ENCODE measurements at places on chromosomes 1 and 21.

GRCh38 chr1:152759453-152760173, 1.8 kb downstream of the KPRP start:
- no peak for DNase-seq

GRCh38 chr1:11473491-11474034, 5.4 kb upstream of the DISP3 start:
- DNase-seq: no peak

DNA sequence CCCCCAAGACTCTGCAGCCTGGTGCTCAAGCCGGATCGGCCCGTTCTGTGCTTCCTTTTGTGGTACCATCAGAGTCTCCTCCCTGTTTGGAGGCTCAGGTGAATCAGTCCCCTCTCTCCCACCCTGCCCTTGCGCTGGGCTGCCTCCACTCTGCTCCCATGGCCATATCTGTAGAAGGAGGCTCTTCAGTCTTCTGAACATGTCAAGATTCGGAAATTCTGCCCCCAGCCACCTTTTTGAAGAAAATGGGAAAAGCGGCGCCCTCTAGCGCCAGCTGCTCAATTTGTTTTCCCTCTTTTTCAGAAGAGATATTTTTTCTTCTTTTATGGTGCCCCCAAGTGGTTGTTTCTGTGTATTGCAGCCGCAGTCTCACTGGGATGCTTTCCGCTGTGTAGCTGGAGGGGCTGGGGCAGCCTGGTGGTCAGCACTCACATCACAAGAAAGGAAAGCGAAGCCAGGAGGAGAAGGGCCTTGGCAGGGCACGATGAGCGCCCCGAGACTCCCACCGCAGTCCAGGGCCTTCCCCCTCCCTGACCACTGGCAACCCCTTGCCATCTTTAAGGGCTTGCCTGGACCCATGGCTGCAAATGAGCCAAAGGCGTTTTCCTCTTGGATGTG, 58.4 kb upstream of the CACNA1E start:
- peak; percentile 75 for DNase-seq

DNA sequence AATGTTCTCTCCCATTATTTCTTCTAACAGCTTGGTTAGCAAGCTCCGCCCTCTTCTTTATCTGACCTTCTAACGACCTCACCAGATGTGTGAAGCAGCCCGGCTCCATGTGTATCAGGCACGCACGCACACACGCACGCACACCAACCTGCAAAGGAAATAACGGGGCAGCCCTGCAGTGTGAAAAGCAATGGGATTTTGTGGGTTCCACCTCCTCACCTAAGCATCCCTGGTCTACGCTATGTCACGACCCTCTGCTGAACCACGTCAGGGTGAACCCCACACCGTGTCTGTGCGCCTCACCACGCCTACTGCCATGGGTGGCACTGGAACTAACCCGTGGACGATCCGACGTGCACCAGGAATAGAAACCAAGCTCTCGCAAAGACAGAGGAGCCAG, 10.4 kb downstream of the SSU72 start:
- DNase-seq: no peak

- no peak for DNase-seq
Measured at GRCh38 chr1:108719656-108720435, 7.1 kb downstream of the FNDC7 start.

- DNase-seq: no peak
Measured at GRCh38 chr1:214603819-214604252, 841 bp downstream of the CENPF start.

- DNase-seq: no peak
Measured at GRCh38 chr1:48627486-48627885, 149.2 kb downstream of the BEND5 start.

- no peak for DNase-seq
Measured at GRCh38 chr1:83849191-83850061, 149.5 kb downstream of the TTLL7 start.

GRCh38 chr1:178037510-178038253, 56.2 kb upstream of the RASAL2 start:
- DNase-seq: no peak

DNA sequence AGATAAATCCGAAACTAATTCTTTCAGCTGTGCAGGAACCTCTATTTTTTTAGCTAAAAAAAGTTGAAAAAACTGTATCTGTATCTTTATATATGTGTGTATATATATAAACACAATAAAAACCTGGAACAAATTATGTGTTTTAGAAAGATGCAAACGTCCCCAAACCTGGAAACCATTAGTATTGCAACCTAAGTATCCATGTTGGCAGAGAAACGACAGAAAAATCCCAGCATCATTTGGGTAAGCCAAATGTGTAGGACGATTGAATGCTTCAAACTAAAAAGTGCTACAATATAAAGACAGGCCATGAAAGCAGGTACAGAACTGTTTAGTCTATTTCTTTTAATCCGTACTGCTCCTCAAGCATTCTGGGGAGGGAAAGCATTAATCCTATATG, 87.9 kb downstream of the AHCTF1 start:
- DNase-seq: no peak

DNA sequence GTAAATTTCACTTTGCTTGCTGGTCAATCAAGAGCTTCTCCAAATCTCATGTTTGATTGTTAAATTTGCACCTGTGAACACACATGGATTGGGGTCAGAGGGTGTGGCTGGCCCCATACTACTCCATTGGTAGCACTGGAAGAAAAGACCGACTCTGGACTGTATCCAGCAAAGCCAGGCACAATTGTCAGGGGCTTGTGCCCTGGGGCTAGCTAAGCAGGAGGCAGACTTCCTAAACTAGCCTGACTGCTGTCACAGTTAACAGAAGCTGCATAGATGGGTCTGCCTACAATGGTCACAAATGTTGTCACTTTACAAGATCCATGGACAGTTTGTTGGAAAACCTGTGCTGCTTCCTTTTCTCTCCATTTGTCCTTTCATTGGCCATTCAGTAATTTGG, 421.0 kb downstream of the DSCAM start:
- no peak for DNase-seq

DNA sequence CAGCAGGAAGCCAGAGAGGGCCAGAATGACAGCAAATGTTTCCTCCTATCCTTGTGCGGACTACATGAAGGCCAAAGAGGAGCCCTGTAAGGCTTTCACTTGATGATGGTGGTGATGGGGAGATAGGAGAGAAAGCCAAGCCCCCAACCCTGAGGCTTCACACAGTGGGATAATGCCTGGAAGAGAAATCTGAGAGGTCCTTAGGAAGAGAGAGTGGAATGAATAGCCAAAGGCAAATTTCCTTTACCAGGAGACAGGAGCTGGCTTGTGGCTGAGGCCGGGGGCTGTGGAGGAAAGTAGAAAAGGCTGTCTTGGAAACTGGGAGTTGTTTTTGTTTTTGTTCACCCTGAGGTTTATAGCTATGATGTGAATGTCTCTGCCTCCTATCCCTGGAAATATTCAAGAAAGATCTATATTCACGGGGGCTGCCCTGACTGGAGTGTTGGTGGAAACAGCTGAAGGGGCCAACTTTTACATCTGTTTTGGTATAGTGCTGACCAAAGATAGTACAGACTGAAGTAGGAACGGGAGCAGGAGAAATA, 13.0 kb upstream of the RNF19B start:
- DNase-seq: no peak

GRCh38 chr1:221704306-221704705, 37.6 kb downstream of the DUSP10 start:
- no peak for DNase-seq

- DNase-seq: no peak
Measured at GRCh38 chr1:116332451-116332850, 40.6 kb upstream of the ATP1A1 start.

DNA sequence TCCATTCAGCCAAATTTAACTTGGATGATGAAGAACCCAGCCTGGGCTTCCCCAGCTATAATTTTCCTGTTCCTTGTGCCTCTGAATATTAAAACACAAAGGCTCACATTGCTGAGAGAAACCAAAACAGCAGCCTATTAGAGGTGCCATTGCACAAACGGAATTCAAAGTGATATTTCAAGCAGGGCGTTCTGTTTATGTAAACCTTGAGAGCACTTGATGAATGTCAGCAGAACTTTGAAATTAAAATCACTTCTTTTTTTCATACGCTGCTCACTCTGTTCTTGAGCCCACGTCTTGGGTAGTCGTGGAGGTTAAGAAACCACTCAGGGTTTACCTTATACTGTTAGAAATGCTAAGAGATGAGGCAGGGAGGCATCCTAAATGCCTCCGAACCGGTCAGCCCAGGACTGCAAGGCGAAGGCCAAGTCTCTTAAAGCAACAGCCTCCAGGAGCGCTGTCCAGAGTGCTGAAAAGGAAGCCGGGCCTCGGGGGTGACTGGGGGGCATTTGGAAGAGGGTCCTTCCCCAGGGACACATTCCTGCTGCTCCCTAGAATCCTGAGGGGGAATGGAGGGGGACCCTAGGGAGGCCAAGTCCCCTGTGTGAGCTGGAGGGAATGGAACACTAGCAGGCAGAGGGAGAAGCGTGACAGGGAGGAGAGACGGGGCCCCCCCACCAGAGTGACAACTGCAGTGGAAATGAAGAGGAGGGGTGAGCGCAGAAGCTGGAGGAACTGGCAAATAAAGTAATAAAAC, 154.8 kb upstream of the VAMP3 start:
- no peak for DNase-seq

DNA sequence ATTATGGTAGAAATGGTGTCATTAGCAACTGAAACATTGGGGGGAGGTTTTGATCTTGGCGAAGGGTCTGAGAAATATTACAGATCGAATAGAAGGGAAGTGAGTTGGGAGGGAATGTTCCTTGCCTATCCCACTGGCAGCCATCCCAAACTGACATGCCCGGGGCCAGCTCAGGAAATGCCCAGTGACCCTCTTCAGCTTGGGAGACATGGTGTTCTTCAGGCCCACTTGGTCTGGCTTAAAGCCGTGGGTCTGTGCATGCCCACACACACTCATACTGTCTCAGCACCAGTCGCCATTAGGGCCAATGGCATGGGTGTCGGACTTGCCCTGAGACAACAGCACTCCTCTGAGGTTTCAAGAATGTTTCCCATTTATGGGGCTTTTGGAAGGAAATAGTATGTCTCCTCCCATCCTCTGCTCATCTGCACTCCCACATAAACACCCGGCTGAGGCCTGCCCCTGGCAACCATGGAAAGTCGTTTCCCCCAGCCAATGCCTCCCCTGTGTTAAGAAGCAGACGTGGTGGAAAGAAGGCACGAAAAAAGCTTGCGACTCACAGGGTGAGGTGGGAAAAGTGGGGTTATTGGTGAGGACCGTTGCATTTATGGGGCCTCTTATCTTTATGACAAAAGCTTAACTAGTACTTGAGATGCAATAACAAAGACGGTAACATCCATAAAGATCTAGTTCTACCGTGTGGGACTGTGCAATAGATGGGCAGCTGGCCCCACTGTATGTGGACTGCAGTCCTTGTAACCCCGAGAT, 2.0 kb downstream of the RNF186 start:
- no peak for DNase-seq

DNA sequence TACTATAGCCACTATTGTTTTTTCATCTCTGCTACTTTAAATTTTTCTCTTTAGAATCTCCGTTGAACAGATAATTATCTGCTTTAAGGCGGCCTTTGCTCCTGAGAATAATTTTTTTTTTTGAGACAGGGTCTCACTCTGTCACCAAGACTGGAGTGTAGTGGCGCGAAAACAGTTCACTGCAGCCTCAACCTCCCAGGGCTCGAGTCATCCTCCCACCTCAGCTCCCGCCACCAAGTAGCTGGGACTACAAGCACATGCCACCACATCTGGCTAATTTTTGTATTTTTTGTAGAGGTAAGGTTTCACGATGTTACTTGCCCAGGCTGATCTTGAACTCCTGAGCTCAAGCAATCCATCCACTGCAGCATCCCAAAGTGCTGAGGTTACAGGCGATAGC, 28.6 kb downstream of the TRIT1 start:
- no peak for DNase-seq

DNA sequence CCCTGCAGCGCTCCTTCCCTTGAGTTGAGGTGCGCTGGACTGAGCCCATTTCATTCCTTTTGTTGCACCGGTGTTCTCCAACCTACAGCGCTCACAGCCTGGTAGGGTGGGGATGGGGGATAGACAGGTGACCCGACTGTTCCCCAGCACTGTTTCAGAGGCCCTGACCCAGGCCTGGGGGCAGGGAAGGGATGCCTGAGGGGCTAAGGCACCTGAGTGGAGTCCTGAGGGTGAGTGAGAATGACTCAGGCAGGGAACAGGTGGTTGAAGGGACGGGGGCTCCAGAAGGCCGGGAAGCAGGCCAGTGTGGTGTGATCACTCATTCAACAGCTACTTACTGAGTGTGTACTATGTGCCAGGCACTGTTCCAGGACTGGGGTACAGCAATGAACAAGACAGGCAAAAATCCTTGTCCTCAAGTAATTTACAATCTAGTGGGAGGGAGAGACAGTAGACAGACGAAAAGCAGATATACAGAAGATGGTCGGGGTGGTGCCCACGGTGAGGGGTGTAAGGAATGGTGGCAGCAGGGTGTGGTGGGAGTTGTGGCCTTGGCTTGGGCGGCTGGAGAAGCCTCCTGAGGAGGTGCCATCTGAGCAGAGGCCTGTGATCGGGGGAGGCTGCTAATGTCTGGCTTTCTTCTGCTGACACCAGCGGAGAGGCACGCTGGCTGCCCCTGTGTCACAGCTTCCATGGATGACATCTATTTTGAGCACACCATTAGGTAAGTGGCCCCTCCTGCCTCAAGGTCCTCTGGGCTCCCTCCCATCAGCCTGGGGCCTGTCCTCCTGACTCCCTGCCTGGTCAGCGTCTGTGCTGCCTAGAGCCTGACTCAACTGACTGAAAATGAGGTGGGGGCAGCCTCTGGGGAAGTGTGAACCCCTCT, 37.4 kb downstream of the ACOT11 start:
- DNase-seq: no peak

All from activated CD8-positive, alpha-beta memory T cell treated with anti-CD3 and anti-CD28 coated beads for 48 hours (primary cell).